ENCODE measurements at places on chromosomes 13 and 19.

GRCh38 chr19:53915000-53915399 lies 5.9 kb downstream of the CACNG7 start:
- no peak for DNase-seq

DNA sequence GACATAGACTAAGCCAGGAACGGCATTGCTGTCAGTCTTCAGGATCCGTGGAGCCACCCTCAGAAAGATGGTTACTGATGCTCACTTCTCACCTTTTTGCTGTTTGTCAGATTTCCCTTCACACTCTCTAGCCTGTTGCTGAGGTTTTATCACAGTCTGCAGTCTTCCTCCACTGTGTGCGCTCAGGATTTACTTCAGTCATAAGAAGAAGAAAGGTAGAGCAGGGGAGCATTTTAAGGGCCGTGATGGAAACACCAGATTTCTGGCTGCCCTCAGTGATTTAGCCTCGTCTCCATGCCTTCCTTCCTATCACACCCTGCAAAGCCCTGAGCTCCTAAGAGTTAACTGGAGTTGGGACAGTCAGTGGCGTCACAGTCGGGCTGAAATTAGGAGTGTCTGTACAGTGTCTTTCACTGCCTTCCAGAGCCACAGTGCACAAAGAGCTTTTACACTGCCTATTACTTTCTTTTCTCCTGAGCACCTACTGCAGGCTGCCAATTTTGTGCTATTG lies 60.0 kb upstream of the GPR183 start:
- DNase-seq = no peak

GRCh38 chr19:33297401-33298145 lies 4.8 kb downstream of the CEBPA start:
- no peak for DNase-seq

GRCh38 chr13:48564056-48564455 lies 31.2 kb upstream of the RCBTB2 start:
- no peak for DNase-seq

- DNase-seq = no peak
These were observed 5.2 kb downstream of the INSR start for GRCh38 chr19:7288977-7289376.

- no peak for DNase-seq
These were observed 1.1 kb downstream of the CCDC97 start for GRCh38 chr19:41311072-41311471.

GRCh38 chr19:10760273-10760944 lies 42.5 kb downstream of the DNM2 start:
- no peak for DNase-seq
